Pancreas (tissue), 10 donors: ENCODE measurements at places on chromosomes 2 and 18. TPM values are rescaled to one million over a fixed set of nuclear protein-coding genes. Genes with fewer than 3 reads are reported as not detected.

GRCh38 chr2:175111200-175111657, 56.8 kb downstream of the ATF2 start:
- DNase-seq, result no peak

The COL4A3 gene
- 4.9 TPM for total RNA-seq

GRCh38 chr2:232835687-232836208, 34.3 kb upstream of the SNORC start:
- DNase-seq, result no peak

The SLC14A1 gene
- total RNA-seq, result 0.95 TPM

The FARSB gene
- total RNA-seq, result 13.7 TPM

DNA sequence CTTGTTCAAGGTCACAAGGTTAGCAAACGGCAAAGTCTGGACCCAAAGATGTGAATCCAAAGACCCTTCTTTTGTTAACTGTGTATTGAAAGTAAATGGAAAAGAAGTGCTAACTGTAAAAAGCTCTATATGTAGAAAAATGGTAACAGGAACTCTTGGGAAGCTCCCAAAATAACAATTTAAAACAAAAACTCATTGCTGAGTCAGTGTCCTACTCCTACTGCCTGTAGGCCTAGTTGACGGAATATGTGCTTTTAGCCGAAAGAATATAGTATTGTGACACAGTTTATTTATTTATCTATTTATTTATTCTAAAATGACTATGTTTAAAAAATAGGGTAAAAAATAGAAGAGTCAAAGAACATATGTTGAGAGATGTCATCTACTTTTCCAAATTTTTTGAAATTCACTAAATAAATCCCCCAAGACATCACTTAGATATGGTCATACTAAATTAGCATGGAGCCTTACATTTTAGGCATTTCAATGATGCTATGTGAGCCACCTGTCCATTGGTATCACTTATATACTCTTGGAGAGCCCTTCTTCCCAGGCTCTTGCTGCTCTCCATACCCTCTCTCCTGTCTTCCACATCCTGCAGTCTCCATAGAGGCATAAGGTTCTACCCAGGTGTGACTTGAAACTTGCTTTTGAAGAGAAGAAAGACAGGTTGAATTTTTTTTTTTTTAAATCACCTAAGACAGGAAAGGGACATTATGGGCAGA, 13.7 kb downstream of the COL5A2 start:
- DNase-seq, result no peak

DNA sequence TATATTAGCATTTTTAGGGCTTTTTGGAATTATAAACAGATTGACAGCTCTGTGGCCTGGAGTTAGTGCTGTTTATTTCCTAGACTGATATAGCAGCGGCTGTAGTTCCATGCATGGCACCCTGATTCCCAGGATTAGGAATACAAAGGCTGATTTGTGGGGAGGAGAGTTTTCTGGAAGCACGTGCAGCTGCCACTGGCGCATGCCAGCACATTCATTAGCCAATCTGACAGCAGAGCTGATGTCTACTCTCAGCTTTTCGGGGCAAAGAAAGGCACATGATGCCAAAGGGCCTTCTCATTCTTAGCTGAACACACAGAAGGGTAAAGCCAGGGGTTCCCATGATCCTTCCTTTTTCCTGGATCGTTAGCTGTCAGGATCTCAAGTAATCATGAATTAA, 45.7 kb upstream of the RAPH1 start:
- no peak for DNase-seq

GRCh38 chr18:58337285-58337684, 291.6 kb downstream of the ALPK2 start:
- no peak for DNase-seq

DNA sequence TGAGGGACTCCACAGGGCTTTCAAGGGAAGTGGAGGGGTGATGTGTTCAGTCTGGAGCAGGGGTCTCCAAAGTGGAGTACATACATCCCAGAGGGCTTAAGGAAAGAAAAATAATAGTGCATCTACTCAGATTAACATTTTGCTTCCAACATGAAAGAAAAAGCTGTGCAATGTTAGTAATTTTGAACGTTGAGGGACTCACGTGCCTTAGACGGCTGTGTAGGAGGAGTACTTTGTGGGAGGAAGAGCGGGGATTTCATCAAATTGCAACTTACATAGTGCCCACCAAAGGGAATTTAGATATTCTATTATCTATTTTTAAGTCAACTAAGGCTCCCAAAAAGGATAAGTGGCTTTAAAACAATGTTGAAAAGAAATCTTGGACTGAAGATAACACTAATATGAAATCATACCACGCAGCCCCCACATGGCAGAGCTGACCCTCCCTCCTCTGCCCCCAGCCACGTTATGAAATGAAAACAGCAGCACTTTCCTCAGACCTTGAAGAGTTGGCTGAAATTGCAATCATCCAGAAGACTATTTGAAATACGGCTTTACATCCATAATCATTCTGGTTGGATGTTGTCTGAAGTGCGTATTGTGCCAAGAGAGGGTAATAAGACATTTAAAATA, 42.9 kb downstream of the MEX3C start:
- DNase-seq, result no peak

- DNase-seq, result no peak
These were observed 60.6 kb downstream of the SEMA4F start for GRCh38 chr2:74714691-74715080.

- DNase-seq, result no peak
These were observed 178.8 kb downstream of the ANAPC1 start for GRCh38 chr2:111705239-111705638.

GRCh38 chr2:113073325-113073834, 5.6 kb downstream of the IL1F10 start:
- DNase-seq, result no peak
